ENCODE measurements at places on chromosomes 7 and 10.

GRCh38 chr7:96558530-96558929 lies 151.1 kb downstream of the SEM1 start:
- DNase-seq: no peak

GRCh38 chr7:132861940-132862554 lies 219.8 kb downstream of the CHCHD3 start:
- no peak for DNase-seq

GRCh38 chr10:16904049-16904448 lies 86.8 kb upstream of the RSU1 start:
- no peak for DNase-seq

- no peak for DNase-seq
Measured at GRCh38 chr7:116177009-116177408, 33.3 kb upstream of the TES start.

GRCh38 chr7:29304756-29305155 lies 110.2 kb downstream of the CHN2 start:
- DNase-seq: no peak

- DNase-seq: no peak
Measured at GRCh38 chr10:93417266-93417665, 64.9 kb downstream of the MYOF start.

DNA sequence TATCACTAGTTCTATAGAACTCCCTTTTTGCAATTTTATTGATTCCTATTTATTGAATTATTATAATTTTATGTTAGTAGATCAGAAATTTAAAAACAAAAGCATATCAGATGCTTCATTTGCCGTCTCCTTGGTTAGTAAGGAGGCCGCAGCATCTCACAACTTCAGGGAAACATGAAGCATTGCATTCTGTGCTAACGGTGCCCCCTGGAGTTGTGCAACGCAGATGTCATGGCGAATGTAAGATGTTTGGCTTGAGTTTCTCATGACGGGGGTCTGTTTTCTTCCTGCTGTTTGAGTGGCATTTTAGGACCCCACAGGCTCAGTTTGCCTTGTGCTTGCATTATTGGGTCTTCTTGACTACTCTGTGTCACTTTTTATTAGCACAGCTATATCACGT lies 124.8 kb downstream of the CNNM2 start:
- DNase-seq: no peak

- DNase-seq: no peak
Measured at GRCh38 chr7:109763611-109764010, 1193.9 kb downstream of the DNAJB9 start.

DNA sequence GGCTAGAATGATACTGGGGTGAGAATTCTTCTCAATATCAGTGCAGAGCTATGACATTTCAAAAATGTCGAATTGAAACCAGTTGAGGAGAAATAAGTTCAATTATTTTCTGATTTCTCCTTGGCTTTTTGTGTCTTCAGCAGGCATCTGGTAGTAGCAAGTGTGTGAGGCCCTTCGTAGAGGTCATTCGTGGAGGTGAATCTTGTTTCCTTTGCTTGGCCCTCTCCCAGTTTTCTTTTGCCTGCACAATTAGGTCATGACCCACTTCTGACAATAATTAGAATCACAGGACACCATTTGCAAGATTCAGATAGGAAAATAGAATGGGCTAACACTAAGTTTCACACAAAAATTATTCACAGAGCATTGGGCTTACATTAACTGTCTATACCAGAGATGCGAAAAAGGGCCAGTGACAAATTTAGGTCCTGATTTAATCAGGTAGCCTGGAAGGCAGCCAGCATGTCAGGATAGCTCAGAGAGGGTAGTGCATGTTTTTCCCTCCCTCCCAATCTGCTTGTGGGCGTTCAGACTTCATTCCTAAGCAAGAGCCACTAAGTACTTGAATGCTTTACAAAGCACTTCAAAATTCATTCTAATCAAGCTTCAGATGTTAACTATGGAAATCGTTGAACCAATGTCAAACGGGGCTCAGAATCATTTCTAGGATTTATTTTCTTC lies 24.0 kb upstream of the A1CF start:
- DNase-seq: no peak

GRCh38 chr7:100163006-100163531 lies 4.5 kb upstream of the TRAPPC14 start:
- DNase-seq: no peak

DNA sequence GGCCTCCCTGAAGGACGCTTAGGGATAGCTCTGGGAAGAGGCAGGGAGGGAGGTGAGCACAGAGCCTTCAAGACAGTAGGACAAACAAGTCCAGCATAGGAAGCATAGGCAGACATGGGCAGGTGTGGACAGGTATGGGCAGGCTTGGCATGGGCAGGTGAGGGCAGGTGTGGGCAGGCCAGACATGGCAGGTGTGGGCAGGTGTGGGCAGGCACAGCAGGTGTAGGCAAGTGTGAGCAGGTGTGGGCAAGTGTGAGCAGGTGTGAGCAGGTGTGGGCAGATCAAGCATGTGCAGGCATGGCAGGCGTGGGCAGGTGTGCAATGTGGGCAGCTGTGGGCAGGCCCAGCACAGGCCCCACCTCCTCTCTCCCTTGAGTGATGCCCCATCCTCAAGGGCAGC lies 148.8 kb upstream of the ZMIZ1 start:
- DNase-seq: no peak

GRCh38 chr10:103127241-103127640 lies 65.8 kb downstream of the NT5C2 start:
- no peak for DNase-seq

DNA sequence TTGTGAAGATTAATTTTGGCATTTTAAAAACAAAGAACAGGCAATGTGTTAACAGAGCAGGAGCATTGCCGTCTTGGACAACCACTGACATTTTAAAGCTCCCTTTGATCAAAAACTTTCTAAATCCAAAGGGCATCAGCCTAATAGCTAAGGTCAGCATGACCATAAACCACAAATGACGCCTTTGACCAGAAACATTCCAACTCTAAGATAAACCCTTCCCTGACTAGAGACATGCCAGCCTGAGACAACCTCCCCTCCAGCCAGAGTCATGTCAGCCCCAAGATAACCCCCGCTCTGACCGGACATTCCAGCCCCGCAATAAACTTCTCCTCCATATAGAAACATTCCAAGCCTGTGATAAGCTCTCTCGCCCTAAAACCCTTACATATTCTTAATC lies 949.4 kb upstream of the POT1 start:
- DNase-seq: no peak

DNA sequence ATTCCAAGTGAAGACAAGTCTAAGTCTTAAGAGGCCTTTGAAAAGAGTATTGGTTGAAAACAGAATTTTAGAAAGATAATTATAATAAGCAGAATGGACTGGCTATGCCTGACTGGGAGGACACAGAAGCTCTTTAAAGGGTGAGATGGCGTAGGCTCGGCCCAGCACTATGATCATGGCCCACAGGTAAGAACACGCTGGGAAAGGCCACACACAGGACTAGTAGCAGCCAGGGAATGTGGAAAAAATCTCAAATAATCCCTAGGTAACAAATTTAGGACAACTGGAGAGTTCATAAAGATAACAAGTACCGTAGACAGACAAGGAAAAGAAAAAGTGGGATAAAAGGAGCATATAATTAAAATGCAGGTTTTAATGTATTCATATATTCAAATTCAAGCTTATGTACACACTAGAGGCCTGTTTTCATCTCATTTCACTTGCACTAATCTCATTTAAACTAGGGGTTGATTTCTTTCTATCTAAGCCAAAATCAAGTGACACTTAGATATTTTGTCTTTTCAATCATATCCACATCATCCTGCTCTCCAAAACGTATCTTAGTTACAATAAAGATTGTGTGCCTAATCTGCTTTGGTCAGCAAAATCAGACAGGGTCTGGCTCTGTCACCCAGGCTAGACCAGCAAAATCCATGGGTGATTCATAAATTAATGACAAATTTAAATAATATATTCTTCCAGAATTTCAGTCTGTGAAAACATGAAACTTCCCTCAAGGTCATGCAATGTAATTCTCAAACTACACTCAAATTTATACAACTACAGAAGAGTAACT lies 53.0 kb downstream of the EZH2 start:
- no peak for DNase-seq

DNA sequence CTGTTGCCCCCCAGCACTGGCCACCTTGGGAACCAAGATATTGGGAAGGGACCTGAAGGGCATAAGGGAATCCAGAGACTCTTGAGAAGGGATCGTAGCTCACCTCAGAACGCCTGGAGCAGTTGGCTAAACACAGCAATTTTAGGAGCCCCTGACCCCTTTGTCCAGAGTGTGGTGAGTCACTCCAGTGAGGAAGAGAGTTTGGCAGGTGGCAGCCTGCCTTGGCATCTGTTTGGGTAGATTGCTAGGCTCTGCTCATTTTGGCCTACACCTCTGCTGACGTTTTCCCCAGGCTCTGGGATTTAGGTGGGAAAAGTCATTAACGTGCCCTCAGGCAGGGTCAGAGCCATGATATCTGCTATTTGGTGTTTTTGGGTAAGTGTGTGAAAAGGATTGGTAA lies 100.6 kb downstream of the GRB10 start:
- DNase-seq: no peak

DNA sequence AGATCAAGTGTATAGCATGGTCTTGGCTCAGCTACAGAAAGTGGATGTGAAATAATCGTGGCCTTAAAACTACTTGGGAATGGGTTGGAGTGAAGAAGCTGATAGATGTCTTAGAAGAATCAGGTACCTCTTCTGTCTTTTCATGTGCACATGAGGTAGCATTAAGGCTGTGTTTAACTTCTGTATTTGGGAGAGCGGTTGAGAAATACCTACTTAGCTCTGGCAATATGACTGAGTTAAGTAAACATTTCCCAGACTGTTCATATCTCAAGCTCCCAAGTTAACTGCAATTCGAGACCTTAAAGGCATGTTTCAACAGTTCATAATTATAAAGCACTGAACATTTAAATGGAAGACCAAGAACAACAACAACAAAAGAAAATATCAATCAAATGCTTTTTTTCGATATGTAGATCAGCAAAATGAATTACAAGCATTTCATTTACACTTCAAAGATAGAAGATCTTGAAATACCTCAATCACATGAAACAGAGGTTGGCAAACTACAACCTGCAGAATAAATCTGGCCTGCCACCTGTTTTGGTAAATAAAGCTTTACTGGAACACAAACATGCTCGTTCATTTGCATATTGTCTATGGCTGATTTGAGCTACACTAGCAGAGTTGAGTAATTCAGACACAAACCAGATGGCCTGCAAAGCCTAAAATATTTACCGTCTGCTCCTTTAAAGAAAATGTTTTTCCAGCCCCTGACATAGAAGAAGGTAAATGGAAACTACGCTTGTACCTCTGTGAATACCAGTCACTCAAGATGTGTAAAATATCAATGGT lies 337.1 kb upstream of the GLI3 start:
- no peak for DNase-seq

GRCh38 chr10:4982764-4983226 lies 19.6 kb downstream of the AKR1C1 start:
- DNase-seq: no peak

GRCh38 chr7:146652176-146652575 lies 535.6 kb downstream of the CNTNAP2 start:
- DNase-seq: no peak

DNA sequence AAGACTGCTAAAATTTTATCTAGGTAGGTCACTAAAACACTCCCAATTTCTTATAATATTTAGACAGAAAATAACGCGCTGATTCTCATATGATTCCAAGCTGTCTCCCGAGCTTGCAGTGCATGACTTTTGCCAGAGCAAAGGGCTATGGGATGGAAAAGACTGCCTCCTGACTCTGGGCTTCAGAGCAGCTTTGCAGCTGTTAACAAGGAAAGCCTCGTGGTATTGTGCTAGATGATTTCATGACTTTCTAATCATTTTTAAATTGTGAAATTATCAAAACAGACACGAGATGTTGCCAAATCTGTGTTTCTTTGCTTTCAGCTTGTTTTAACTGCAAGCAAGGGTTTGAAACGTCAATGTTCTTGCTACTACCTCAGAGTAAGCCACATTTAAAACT lies 238.3 kb downstream of the AGMO start:
- DNase-seq: no peak

- no peak for DNase-seq
Measured at GRCh38 chr7:134932707-134933370, 53.5 kb upstream of the AGBL3 start.

DNA sequence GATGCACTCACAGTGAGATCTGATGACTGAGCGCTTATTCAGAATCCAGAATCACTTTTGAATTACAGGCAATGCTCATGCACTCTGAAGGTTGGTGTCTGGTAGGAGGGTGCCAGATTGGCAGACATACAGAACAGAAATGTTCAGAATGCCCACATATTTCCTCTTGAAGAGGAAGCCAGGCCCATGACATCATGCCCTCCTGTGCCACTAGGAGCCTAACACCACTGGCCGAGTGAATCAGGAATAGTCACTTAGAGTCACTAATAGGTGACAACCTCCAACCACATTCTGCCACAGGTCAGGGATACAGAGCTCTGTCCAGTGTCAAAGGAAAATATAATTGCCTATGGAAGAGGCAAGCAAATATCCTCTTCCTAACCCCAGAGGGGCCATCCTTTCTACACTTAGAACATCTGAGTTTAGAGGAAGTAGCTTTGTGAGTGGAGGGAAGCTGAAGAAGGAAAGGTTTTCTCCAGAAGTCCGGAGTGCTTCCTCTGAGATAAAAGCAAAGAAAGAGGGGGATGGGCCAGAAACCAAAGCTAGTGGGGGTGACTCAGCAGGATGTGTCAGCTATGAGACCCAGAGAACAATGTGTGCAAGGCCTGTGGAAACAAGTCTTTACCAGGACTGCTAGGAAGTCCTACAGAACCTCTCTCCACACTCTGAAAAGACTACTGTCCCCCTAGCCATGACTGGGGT lies 838.8 kb downstream of the GRID1 start:
- no peak for DNase-seq

- DNase-seq: no peak
Measured at GRCh38 chr7:37424995-37425394, 23.7 kb downstream of the ELMO1 start.

- DNase-seq: peak; percentile 66
Measured at GRCh38 chr7:4845740-4846142, 16.1 kb downstream of the PAPOLB start.

- no peak for DNase-seq
Measured at GRCh38 chr10:128867210-128867609, 599.8 kb upstream of the MGMT start.

All from frontal cortex (tissue), 4 donors.